ENCODE measurements at places on chromosomes 6 and 20. TPM values are rescaled to one million over a fixed set of nuclear protein-coding genes. Genes with fewer than 3 reads are reported as not detected.

GRCh38 chr6:147678253-147678652, 169.8 kb downstream of the SAMD5 start:
- H3K4me3 ChIP-seq, result no peak overlapping the region
- no peaks in the 10 kb centered on the region for H3K4me1 ChIP-seq

GRCh38 chr6:118708744-118709143, 57.4 kb upstream of the CEP85L start:
- no peaks in the 10 kb centered on the region for H3K27me3 ChIP-seq
- peaks cover 8% of the 10 kb centered on the region for H3K4me1 ChIP-seq
- H3K4me3 ChIP-seq, result peak overlapping the region; percentile 70
- no peak for DNase-seq

- no peaks in the 10 kb centered on the region for H3K27me3 ChIP-seq
- peaks cover 50% of the 10 kb centered on the region for H3K4me1 ChIP-seq
- no peak overlapping the region for H3K4me3 ChIP-seq
- no peak overlapping the region for H3K27ac ChIP-seq
- H3K36me3 ChIP-seq, result peaks cover under 1% of the 10 kb centered on the region
These were observed 127.5 kb downstream of the SASH1 start for GRCh38 chr6:148470156-148470555.

DNA sequence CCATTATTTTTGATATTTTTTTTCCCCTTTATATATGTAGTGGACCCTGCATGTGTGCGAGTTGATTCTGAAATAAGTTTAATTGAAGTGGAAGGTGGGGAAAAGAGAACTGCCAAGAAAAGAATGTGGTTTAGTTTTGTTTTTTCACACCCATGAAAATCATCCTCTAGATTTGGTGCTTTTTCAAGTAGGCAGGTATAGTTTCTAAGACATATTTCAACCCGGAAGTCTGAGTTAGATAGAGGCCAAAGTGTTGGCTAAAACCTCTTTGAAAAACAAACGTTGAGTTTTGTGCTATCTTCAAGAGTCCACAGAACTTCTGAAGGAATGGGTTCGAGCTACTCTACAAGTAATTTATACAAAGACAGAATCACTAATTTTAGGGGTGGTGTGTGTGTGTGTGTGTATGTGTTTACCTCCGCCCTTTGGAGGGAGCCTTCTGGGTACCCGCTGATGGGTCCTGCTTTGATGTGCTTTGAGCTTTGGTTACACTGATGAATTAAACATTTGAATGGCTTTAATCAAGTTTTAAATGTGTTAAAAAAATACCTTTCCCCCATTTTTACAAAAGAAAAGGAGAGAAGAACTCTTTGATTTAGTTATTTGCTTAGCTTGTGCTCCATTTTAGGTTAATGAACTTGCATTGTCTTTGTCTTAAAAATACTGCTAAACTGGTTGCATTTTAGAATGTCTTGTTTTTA, 2.5 kb downstream of the RREB1 start:
- peaks cover 6% of the 10 kb centered on the region for H3K4me1 ChIP-seq
- H3K27me3 ChIP-seq, result no peaks in the 10 kb centered on the region
- no peak for DNase-seq
- no peak overlapping the region for H3K27ac ChIP-seq

GRCh38 chr20:33130568-33131061, 37.3 kb upstream of the BPIFA2 start:
- DNase-seq, result no peak
- H3K4me1 ChIP-seq, result no peaks in the 10 kb centered on the region
- no peaks in the 10 kb centered on the region for H3K27me3 ChIP-seq
- no peak overlapping the region for H3K27ac ChIP-seq
- no peaks in the 10 kb centered on the region for H3K36me3 ChIP-seq

GRCh38 chr20:36030149-36030548, 61.8 kb downstream of the CNBD2 start:
- no peaks in the 10 kb centered on the region for H3K27me3 ChIP-seq
- H3K36me3 ChIP-seq, result no peaks in the 10 kb centered on the region
- H3K4me3 ChIP-seq, result no peak overlapping the region
- no peak for DNase-seq
- H3K4me1 ChIP-seq, result no peaks in the 10 kb centered on the region

DNA sequence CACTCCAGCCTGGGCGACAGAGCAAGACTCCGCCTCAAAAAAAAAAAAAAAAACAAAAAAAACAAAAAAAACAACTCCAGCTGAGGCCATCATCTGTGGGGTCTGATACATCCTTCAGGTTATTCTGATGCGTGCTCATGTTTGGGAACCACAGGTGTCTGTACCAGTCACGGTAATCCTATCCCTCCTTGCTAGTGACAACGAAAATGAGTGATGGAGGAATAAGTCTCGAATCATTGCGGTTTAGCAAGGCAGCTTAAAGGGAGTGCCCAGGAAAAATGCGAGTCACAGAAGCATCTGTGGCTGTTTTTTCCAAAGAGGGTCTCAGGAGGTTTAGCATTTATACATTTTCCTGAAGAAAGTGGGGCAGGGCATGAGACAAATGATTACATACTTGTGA, 48.8 kb downstream of the MCUR1 start:
- H3K4me3 ChIP-seq, result no peak overlapping the region
- H3K27me3 ChIP-seq, result no peaks in the 10 kb centered on the region
- peaks cover 50% of the 10 kb centered on the region for H3K4me1 ChIP-seq
- no peak overlapping the region for H3K27ac ChIP-seq
- H3K36me3 ChIP-seq, result no peaks in the 10 kb centered on the region

DNA sequence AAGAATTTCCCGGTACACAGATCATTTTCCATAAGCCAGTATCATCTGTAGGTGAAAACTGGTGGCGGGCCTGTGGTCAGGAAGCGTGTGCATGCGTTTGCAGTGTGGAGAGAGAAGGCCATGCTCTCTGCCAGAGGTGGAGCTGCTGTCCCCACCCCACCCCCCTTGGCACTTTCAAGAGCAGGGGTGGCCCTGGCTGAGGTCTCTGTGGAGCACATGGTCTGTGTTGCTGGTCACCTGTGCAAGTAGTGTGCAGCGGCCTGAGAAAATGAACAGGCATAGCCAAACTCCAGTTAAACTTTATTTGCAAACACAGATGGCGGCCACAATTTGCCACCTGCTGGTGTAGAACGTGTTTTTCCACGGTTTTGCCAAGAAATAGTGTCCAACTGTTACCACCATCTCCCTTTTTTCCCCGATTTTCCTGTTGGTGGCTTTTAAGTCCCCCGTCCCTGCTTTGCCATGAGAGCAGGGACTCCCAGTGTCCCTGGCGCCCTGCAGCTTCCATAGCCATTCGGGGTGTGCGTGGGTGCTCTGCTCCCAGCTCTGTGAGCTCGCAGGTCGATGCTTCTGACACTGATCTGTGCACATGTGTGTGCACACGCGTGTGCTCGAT, 2.5 kb downstream of the ADRM1 start:
- H3K27ac ChIP-seq, result no peak overlapping the region
- H3K4me1 ChIP-seq, result peaks cover 13% of the 10 kb centered on the region
- no peak overlapping the region for H3K4me3 ChIP-seq
- H3K36me3 ChIP-seq, result peaks cover 45% of the 10 kb centered on the region

DNA sequence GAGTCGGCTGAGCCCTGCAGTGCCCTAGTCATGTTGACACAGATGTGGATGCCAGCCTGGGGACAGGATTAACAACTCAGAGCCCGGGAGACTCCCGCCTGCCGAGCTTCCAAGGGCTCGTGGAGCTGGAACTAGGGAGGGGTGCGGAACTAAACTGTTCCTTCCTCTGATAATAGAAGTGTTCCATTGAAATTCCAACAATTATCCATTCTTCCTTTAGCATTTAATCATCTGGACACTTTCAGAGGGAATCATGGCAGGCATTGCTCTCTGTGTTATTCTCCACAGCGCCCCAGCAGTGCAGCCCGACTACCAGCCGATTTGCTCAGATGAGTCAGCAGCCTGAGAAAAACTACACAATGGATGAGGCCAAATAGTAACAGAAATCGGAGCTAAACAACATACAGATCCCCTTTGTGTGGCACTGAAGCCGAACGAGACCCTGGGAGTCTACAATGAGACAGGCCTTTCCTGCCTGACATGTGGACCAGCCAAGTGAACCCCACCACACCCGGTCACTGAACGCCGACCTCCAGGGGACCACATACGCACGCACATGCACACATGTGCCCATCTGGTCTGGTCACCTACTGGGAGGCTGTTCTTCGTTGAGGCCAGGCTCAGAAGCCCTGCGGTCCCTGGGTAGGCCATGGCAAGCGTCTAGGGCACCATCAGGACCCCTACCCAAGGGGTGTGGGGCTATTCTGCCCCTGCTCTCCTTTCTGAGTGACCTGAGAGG, 238.4 kb upstream of the AFDN start:
- no peaks in the 10 kb centered on the region for H3K36me3 ChIP-seq
- no peak overlapping the region for H3K4me3 ChIP-seq
- no peak overlapping the region for H3K27ac ChIP-seq
- DNase-seq, result no peak

- peak; percentile 17 for DNase-seq
- no peaks in the 10 kb centered on the region for H3K27me3 ChIP-seq
- no peaks in the 10 kb centered on the region for H3K36me3 ChIP-seq
- H3K4me3 ChIP-seq, result peak within 1 kb of the TSS; percentile 85
- H3K27ac ChIP-seq, result peak within 1 kb of the TSS; percentile 75
- H3K4me1 ChIP-seq, result peaks cover 13% of the 10 kb centered on the region
These were observed at the start of gene CGAS for GRCh38 chr6:73452107-73452461. TSS of gene CGAS (minus strand) at chr6:73452297. CDS start at chr6:73452181, 116 bp downstream.

DNA sequence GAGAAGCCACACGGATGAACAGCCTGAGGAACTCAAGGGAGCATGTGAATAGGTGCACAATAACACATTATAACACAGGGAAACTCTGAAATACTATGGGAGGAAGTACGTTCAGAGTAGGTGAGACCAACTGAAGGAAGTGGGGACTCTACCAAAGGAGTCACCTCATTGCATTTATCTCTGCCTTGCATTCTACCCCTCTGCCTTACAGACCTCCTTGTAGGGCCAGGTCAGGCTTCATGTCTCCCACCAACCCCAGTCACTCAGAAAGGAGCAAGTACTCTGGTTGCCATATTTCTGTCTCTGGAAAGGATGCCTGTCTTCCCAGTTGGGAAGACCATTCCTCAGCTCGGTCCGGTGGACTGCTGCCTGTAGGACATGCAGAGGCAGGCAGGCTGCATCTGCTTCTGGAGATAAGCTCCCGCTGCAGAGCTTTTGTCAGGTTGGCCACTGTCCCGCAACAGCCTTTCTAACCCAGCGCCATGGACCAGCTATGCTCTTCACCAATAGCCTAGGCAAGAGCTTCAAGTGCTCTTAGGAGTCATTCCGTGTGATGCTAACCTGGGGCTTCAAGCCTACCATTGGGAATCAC, 51.6 kb upstream of the ASIP start:
- H3K36me3 ChIP-seq, result no peaks in the 10 kb centered on the region
- no peak overlapping the region for H3K4me3 ChIP-seq
- no peak overlapping the region for H3K27ac ChIP-seq
- no peaks in the 10 kb centered on the region for H3K4me1 ChIP-seq
- DNase-seq, result no peak

- no peaks in the 10 kb centered on the region for H3K27me3 ChIP-seq
- H3K4me1 ChIP-seq, result peaks cover 34% of the 10 kb centered on the region
- peak overlapping the region; percentile 54 for H3K4me3 ChIP-seq
These were observed 10.5 kb upstream of the KIAA1755 start for GRCh38 chr20:38270869-38271605.

DNA sequence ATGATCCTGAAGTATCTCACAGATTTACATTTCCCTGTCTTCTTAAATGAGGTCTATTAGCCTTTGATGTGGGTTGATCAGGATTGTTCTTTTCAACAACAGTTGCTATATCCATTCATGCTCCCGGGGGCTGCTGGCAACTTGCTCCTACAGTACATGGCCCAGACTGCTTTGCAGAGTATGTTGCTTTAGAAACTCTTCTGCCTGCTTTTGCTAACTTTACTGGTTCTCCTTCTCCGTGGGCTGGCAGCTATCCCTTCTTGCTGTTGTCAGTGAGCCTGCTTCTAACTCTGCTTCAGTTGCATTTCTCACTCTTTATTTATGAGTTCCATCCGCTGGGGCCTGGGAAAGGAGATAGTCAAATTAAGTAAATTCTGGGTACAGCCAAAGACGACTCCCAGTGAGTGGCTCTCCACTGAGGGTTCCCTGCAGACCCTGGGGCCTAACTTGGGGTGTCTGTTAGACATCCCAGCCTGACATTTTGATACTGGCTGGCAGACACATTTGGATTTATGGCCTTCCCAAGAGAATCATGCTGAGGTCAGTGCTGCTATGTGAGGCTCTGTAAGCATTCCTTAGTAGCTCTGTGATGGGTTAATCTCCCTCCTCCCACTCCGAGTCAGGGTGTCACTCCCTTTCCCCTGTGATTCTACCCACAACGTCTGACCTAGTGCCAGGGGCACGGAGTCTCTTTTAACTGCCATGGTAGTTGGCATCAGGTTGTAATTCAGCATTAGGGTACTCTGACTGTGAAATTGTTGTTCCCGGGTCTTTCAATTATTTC, 73.6 kb downstream of the SLX4IP start:
- no peaks in the 10 kb centered on the region for H3K36me3 ChIP-seq
- no peak overlapping the region for H3K4me3 ChIP-seq
- peaks cover 69% of the 10 kb centered on the region for H3K4me1 ChIP-seq
- H3K27me3 ChIP-seq, result no peaks in the 10 kb centered on the region
- H3K27ac ChIP-seq, result peak overlapping the region; percentile 87

- H3K4me3 ChIP-seq, result no peak overlapping the region
- no peaks in the 10 kb centered on the region for H3K27me3 ChIP-seq
- H3K27ac ChIP-seq, result no peak overlapping the region
These were observed 15.6 kb downstream of the PDSS2 start for GRCh38 chr6:107443608-107444267.

Gene EBF4
- 14.1 TPM for total RNA-seq

Gene PRSS16
- not detected for total RNA-seq

Gene OPRM1
- total RNA-seq, result not detected

Gene MYLK4
- 0.68 TPM for total RNA-seq

Gene GTF2H4
- 14.9 TPM for total RNA-seq

Gene CBFA2T2
- 14.8 TPM for total RNA-seq

Gene HTR1B
- total RNA-seq, result 5.9 TPM

Gene PTPRA
- total RNA-seq, result 36.7 TPM

Gene DTD1
- 29.6 TPM for total RNA-seq

Gene RNF39
- not detected for total RNA-seq

All from thoracic aorta (tissue), 2 donors.